ENCODE measurements at places on chromosomes 16 and 17.

DNA sequence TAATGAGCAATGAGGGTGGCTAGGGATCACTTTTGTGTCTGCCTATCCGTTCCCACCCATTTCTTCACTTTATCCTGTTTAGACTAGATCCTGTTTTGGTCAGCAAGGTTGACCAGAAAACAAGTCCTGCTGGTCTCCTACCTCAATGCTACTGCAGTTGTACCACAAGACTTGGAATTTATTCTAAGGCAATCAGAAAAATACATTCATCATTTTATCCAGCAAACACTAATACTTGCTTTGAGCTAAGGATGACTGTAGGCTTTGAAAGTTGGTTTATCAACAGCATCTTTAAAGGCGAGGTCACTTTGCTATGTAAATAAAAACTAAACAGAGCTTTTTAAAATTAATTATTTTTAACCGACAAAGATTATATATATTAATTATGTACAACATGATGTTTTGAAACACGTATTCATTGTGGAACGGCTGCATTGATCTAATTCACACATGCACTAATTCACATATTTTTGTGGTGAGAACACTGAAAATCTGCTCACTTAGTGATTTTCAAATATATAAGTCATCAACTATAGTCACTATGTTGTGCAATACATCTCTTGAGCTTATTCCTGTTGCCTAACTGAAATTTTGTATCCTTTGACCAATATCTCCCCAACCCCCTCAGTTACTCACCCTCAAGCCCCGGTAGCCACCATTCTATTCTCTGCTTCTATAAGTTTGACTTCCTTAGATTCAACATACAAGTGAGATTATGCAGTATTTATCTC, 125.9 kb upstream of the HS3ST3A1 start:
- DNase-seq = no peak

- DNase-seq = no peak
These were observed 86.1 kb upstream of the SALL1 start for GRCh38 chr16:51237207-51237606.

DNA sequence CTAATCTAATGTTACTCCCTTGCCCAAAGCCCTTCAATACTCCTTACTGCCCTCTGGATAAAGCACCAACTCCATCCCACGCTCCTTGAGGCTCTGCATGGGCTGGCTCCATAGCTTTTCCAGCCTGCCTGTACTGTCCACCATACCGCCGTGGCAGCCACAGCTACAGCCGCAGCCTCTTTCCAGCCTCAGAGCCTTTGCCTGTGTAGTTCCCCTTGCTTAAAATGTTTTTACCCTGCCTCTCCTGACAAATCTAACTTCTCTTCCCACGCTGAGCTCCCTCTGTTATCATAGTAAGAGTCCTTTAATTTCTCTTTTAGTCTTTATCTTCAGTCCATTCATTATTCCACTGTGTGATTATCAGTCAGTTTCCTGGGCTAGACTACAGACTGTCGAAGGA, 22.0 kb downstream of the TEX14 start:
- no peak for DNase-seq

GRCh38 chr17:75906143-75906884, 1.6 kb upstream of the MRPL38 start:
- DNase-seq = no peak

GRCh38 chr16:86049641-86050040, 150.7 kb downstream of the IRF8 start:
- no peak for DNase-seq
